Dorsolateral prefrontal cortex (tissue), 122 donors: ENCODE measurements at places on chromosomes 3 and 15.

DNA sequence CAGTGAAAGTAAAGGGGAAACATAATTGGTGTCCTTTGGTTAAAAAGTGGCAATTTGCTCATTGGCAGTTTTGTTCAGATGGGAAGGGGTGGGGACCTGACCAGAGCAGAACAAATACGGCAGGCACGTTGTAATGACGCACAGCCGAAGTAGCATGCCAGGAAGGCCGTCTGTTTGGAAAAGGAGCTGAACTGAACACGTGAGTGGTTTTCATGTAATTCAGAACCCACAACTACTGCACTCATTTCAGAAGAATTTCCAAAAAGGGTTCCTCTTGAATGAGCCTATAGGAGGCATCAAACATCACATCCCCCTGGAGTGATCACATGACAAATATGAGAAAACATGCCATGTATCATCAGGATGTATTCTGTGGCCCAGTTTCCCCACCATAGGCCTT is 42.9 kb upstream of the LMCD1 start:
- no peak for DNase-seq

DNA sequence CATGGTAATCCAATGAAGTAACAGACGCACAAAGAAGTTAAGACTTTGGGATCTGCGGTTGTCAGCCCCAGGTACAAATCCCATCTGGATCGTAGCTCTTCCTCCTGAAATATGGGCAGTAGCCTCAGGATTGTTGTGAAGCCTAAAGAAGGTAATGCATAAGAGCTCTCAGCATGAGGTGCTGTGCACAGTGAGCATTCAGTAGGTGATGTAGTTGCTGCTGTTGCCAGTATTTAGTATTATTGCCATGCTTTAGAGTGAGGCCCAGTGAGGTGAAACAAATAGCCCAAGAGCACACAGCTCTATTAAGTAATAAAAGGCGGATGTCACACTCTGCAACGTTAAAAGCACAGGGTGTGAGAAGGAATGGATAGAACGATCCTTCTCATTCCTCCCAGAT is 225.7 kb downstream of the GABRG3 start:
- DNase-seq = no peak

DNA sequence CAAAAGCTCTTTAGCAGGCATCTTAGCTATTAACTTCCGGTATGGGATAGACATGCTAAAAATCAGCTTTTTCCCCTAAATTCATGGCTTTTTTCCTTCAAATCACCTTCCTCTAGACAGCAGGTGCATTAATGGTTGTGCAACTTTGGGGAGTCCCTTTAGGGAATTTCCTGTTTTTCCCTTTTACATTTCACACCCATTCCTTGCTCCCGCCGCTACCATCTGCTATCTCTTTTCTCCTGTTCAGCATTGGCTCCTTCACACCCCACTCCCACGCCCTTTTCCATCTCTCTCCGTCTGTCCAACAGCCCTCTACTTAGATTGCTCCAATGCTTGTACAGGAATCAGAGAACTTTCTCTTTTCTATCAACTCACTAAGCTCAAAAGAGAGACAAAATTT is 43.4 kb downstream of the FEZF2 start:
- DNase-seq = no peak

GRCh38 chr15:91142106-91142744 is 42.2 kb downstream of the SV2B start:
- DNase-seq = no peak

DNA sequence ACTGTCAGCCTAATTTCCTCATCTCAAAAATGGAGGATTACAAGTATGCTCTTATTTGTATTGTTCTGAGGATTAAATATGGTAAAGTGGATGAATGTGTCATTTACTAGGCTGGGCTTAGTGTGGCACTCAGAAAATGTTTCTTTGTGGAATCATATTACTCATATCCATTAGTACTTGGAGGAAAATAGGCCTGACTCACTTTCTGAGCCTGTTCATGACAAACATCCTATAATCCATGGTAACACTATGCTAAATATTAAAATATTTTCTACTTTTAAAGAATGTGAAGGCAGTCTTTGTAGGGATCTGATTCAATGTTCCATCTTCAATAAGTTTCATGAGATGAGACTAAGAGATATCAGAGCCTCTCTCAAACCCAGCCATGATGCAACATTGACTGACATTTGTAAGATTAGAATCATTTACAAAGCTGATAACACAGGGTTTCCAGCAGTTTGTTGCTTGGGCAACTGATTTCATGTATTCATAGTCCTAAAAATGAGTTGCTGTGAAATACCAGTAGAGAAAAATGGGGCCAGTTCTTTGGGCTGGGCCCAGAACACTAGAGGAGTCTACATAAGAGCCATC is 1048.5 kb downstream of the NTRK3 start:
- no peak for DNase-seq

DNA sequence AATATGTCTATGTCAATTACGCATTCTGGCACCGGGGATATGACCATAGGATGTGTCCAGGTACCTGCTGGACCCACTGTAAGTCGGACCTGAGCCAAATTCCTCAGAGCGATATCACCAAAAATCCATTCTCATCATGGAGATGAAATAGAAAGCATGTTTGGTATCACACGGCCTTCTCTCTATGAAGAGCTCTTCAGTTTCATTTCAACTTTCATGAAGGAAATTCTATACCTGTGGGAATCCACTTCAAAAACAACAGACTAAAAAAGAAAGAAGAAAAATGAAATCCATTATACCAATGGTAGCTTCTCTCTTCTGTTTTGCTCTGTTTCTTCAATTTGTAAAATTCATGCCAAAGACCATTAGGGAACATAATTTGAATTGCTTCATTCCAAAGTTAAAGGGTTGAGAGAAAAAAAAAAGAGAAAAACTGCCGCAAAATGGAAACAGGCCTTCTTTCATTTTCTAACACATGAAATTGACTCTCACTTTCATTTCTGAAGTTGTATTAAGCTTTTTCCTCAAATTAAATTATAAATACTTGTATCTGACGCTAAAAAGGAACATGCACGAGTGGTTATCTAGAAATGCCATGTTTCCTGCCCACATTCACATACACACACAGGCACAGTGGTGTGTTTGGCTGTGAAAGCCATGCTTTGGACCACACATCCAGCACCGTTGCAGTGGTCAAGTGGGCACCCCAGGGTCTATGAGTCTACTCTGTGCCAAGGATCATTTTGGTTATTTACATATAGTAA is 46.9 kb upstream of the DIPK2A start:
- no peak for DNase-seq

- no peak for DNase-seq
Observed at GRCh38 chr3:166324401-166324800, 487.2 kb upstream of the BCHE start.

GRCh38 chr3:131560795-131561194 is 58.0 kb upstream of the MRPL3 start:
- DNase-seq = no peak

DNA sequence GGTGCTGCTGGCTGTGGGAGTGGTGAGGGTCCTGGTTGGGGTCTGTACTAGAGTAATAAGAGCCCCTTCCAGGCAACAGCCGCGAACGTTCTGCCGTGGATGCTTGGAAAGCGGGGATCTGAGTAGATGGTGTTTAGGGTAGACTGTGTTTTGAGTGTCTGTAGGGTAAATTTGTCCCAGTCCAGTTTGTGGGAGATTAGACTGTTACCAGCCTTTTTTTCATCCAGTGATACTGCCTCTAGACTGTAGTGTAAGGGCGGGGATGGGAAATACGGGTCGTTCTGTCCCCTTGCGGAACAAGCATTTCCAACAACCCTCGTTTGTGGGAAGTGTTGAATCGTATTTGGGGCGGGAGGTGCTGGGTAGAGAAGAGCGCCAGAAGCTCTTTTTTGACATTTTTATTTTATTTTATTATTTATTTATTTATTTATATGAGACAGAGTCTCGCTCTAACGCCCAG is 424 bp downstream of the HAUS2 start:
- DNase-seq = no peak

DNA sequence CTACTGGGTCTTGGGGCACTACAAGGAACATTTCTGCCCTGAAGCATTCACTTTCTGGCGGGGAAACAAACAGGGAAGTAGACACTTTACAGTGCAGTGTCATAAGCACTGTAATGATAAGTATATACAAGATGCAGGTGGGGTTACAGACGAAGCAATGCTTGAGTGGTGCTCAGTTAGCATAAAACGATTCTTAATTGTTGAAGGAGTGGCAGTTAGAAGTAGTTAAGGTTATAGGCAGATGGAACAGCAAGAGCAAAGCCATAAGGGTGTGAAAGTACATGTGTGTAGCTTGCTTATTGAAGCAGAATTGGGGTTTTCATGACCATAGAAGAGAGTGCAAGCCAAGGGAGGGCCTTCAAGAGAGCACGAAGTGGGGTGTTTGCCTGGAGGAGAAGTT is 46.2 kb downstream of the SLC25A26 start:
- no peak for DNase-seq

DNA sequence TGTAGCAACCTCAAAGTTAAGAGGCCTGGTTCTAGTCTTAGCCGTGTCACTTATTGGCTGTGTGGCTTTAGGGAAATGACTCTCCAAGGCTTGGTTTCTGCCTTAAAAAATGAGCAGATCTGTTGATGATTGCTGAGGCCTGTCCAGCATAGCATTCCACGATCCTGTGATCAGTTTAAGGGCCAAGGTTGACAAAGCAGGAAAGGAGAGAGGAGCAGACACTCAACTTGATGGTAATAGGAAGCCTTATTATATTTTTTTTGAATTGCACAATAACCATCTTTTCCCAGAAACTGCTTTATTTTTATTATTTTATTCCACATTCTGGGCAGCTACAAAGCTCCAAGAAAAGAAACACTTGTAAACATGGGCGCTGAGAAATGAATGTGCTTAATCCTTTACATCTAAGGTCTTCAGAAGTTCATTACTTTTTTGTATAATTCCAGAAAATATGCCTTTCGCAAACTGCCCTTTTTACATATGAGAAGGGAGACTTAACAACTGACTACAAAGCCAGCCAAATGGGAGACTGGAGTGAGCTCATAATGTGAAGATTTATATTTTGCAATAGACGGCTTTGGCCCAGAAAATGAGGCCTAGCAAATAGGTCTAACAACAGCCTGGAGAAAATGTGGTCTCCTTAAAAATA is 241.0 kb downstream of the ATP8B4 start:
- DNase-seq = no peak

- DNase-seq = no peak
Observed at GRCh38 chr3:72065236-72065635, 280.3 kb upstream of the PROK2 start.

DNA sequence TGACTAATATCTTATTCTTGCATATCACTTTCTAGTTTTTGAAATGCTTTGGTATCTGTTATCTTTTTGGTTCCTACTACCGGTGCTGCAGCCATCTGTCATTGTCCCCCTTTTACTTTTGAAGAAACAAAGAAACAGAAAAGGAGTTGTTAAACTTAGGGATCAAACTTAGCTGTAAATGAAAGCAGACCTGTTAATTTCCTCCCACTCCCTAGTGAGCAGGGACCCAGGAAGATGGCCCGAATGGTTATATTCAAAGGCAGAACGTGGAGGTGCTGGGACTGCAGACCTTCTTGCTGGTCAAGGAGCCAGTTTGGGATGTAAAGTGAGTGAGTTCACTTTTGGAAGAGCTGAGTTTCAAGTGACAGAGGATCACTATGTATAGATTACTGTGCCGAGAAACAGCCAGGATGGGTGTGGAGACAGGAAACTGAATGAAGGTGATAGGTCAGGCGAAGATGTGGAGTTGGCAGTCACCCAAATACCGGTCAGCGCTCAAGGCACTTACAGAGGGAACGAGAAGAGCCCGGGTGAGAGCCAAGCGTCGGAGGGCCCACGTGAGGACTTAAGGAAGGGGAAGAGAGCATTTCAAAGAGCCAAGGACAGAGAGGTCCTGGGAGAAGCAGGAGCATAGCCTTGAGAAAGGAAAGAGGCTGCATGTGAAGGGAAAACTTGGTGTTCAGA is 20.1 kb downstream of the KBTBD8 start:
- DNase-seq = no peak

- DNase-seq = no peak
Observed at GRCh38 chr3:14792691-14793121, 26.1 kb upstream of the FGD5 start.

- DNase-seq = no peak
Observed at GRCh38 chr3:186642014-186642413, 1.8 kb downstream of the FETUB start.

- no peak for DNase-seq
Observed at GRCh38 chr15:71228403-71228802, 113.1 kb downstream of the THSD4 start.

DNA sequence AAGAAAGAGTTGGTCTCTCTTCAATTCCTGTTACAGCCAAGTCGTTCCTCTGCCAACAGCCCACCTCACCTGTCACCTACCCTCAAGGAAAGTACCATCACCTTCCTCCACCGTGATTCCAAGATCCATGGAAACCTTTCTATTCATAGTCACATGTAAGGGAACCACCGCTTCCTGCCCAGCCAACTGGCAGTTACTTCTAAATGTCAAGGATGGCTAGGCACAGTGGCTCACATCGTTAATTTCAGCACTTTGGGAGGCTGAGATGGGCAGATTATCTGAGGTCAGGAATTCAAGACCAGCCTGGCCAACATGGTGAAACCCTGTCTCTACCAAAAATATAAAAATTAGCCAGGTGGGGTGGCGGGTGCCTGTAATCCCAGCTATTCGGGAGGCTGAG is 82.8 kb downstream of the FOXP1 start:
- DNase-seq = no peak

- DNase-seq = no peak
Observed at GRCh38 chr3:52313774-52314188, 2.3 kb upstream of the DNAH1 start.

- no peak for DNase-seq
Observed at GRCh38 chr3:160065282-160065681, 76.6 kb downstream of the IL12A start.

DNA sequence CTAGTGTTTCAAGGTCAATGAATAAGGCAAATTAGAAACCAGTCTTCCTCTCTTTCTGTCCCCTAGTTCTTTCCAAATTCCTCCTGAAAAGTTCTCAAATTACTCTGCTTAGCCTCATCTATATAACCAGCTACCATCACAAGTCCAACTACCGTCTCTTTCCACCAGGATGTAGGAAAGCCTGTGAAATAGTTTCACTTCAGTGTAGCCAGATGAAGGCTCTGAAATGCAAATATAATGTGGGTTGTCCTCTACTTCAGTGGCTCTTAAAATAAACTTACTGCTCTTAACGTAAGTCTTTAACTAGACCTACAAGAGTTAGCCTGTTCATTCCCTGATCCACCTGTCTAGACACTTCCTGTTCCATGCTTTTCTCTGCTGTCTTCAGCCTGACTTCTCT is 827.7 kb downstream of the ROBO1 start:
- DNase-seq = no peak

DNA sequence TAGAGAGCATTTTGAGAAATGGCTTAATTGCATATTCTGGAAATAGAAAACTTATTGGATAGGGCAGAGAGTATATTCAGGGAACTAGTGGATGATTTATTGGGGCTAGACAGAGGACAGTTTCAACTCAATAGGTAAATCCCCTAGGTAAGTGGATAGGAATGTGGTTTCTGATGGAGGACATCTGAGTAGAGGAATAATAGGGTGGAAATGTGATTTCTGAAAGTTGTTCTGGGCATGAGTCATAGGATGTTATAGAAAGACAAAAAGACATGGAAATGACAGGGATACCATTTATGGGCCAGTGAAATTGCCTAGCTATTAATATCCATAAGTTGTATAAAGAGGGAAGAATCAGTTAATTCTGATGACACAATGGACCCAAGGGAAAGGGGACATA is 563.3 kb upstream of the GOLIM4 start:
- DNase-seq = no peak

GRCh38 chr3:111989061-111989678 is 9.6 kb upstream of the TAGLN3 start:
- DNase-seq = no peak
